Stomach (tissue), 19 donors: ENCODE measurements at places on chromosomes 6 and 20. TPM values are rescaled to one million over a fixed set of nuclear protein-coding genes. Genes with fewer than 3 reads are reported as not detected.
A peak's percentile ranks its signal among the peaks of the same experiment; 100 is the strongest.

GRCh38 chr6:41647061-41647511 is 8.8 kb downstream of the MDFI start:
- DNase-seq: no peak

DNA sequence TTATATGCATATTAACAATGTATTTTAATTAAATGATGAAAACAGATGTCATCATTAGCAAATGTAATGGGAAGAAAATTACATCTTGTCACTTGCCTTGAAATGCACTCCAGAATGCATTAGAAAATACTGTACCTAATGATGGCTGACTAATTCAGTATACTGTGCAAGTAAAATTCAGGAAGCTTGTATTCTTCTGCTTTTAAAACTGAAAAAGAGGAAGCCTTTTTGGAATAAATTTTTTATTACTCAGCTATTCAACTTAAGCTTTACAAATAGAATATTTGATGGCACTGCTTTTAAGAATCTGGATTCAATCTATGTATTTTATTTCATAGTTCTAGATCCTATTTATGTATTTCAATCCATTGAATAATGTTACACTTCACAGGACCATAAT is 195.5 kb downstream of the RIMS1 start:
- DNase-seq: no peak

GRCh38 chr20:18057101-18057993 is at the start of gene OVOL2:
TSS of gene OVOL2 (minus strand) at chr20:18057916. CDS start at chr20:18057634, 282 bp downstream.
- DNase-seq: peak; percentile 95

DNA sequence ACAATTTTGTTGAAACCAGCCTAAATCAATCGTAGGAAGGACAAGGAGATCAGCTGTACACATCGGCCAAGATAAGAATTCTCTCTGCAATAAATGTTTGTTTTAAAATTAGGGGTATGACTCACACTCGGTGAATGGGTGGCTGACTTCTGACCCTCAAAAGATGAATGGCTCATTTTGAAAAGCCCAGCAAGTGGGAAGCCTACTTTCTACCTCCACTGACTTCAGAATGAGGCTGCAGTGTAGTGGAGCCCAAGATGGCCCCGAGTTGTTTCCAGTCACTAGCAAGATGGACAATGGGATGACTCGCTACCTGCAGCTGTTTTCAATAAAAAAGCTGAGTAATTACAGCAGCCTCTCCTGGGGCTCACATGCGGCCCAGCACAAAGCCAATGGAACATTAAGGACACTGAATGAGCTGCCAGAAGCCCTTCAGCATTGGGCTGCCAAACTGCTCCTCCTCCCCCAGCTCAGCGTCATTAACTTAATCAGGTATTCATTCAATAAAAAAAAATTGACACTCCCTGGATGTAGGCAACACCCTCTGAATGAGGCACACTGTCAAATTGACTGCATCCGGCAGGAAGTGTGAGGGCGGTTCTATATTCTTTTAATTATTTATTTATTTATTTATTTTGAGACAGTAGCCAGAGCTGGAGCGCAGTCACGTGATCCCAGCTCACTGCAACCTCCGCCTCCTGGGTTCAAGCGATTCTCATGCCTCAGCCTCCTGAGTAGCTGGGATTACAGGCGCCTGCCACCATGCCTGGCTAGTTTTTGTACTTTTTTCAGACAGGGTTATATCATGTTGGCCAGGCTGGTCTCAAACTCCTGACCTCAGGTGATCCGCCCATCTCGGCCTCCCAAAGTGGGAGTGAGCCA is 107.3 kb downstream of the GMPR start:
- DNase-seq: peak; percentile 60

YIPF3 gene
- total RNA-seq: 75.0 TPM

PDE7B gene
- total RNA-seq: 73.2 TPM

DNA sequence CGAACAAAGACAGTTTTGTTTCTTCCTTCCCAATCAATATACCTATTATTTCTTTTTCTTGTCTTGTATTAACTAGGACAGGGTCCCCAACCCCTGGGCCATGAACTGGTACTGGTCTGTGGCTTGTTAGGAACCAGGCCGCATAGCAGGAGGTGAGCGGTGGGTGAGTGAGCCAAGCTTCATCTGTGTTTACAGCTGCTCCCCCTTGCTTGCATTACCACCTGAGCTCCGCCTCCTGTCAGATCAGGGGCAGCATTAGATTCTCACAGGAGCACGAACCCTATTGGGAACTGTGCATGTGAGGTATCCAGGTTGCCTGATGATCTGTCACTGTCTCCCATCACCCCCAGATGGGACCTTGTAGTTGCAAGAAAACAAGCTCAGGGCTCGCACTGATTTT is 151.9 kb downstream of the CDKAL1 start:
- DNase-seq: no peak

- no peak for DNase-seq
Measured at GRCh38 chr6:139863964-139864363, 489.5 kb upstream of the CITED2 start.

DCDC2 gene
- total RNA-seq: 2.2 TPM

GRCh38 chr6:22149501-22150367 is 147.1 kb downstream of the PRL start:
- peak; percentile 75 for DNase-seq

DNA sequence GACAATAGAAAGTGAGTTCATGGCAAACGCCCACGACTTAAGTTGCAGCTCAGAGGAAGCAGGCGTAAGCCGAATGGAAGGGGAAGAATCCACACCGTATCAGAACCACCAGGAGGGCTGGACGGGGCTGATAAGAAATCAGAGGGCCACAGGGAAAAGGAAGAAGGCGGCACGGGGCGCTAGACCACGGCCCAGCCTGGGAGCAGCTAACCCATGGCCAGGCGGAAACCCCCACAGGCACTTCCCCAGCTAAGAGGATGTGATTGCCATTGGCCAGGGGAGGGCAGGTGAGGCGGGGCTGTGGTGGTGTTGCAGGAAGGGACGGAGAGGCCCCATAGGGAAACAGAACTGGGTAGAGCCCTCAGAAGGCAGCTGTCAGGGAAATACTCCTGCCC is 174.0 kb upstream of the AFDN start:
- no peak for DNase-seq
